ENCODE measurements at places on chromosomes 4 and X.

DNA sequence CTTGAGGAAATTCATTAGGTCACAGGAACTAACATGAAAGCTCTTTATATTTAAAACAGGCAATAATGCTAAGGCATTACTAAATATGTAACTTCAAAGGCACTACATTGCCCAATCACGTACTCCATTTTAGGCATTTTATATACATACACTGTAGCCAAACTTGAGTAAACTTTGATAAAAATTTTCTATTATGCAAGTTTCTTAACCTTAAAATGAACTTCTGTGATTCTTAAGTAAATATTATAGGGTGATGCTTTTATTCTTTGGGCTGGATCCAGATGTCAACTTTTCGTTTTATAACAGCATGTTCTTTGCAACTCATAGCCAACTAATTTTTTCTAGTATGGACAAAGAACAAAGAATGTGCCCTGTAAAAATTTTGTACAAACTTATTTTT, 28.3 kb upstream of the MAP9 start:
- DNase-seq: no peak

- DNase-seq: no peak
Observed at GRCh38 chr4:154230091-154230490, 261.5 kb downstream of the DCHS2 start.

DNA sequence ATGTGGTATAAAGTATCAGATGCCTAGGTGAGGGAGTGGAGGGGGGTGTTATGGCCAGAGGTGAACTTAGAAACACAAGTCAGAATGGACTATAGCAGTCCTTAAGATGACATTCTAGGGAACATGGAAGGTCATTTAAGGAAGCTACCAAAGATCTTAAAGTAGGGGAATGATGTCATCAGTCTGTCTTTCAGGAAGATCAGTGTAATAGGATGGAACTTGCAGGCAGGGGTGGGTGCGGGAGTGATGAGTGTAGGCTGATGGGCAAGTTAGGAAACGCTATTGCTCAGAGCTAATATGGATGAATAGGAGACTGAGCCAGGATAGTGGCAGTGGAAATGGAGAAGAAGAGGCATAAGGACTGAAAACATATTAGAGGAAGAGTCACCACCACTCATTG, 27.5 kb upstream of the CWH43 start:
- no peak for DNase-seq

- no peak for DNase-seq
Observed at GRCh38 chr4:95462921-95463320, 85.9 kb downstream of the UNC5C start.

GRCh38 chrX:132614297-132614696, 125.5 kb upstream of the MBNL3 start:
- DNase-seq: no peak

All from D721Med (cell line).